ENCODE measurements at places on chromosomes 11 and 22.

DNA sequence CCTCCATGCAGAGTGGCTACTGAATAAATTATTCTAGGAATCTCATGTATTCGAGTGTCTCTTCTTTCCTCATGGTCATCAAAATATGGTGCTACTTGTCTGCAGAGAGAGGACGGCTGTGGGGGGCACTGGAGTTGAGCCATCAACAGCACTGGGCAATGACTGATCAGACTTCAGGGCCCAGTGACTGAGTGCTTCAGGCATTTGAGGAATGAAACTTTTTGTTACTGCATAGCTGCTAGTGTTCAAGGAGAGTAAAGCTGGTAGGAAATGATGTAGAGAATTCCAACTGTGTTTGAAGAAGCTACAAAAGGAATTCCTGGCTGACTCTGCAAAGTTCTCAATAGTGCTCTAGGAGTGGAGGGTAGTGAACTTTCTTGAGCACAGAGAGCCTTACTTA, 277.7 kb downstream of the CADM1 start:
- peak; percentile 11 for DNase-seq

GRCh38 chr11:92349486-92350156, 125.0 kb downstream of the FAT3 start:
- DNase-seq, result no peak

- peak; percentile 99 for DNase-seq
Measured at GRCh38 chr11:46389450-46390330, 1.9 kb downstream of the CHRM4 start.

DNA sequence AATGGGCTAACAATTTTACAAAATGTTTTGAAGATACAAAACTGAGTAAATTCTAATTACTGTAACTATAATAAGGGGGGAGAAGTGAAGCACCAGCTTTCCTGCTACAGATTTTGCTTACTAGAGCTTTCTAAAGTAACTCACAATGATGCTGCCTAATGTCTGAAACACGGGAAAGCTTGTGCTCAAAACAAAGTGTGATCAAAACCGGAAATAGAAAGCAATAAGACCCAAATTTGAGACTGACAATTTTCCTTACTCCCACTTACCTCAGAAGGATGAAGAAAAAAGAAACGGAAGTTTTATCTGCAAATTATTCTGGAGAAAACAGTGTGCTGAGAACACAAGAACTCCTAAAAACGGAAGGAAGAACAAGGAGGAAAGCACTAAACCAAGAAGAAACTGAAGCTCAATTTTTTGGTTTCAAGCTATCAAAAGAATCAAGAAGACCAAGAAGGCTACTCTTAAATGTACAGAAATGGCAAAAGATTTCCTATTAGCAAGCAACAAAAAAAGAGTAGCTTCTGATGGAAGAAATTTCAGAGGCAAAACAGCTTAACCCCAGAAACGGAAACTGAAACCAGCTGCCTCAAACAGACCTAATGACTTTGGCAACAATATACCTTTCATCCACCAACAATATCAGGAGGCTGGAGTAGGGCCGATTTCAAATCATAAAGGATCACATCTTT, 33.4 kb downstream of the AMBRA1 start:
- no peak for DNase-seq

- no peak for DNase-seq
Measured at GRCh38 chr11:74670171-74670570, 61.1 kb downstream of the CHRDL2 start.

- DNase-seq, result no peak
Measured at GRCh38 chr11:78400116-78400515, 17.5 kb downstream of the GAB2 start.

GRCh38 chr11:58940028-58940427, 740 bp downstream of the GLYATL1 start:
- DNase-seq, result no peak

DNA sequence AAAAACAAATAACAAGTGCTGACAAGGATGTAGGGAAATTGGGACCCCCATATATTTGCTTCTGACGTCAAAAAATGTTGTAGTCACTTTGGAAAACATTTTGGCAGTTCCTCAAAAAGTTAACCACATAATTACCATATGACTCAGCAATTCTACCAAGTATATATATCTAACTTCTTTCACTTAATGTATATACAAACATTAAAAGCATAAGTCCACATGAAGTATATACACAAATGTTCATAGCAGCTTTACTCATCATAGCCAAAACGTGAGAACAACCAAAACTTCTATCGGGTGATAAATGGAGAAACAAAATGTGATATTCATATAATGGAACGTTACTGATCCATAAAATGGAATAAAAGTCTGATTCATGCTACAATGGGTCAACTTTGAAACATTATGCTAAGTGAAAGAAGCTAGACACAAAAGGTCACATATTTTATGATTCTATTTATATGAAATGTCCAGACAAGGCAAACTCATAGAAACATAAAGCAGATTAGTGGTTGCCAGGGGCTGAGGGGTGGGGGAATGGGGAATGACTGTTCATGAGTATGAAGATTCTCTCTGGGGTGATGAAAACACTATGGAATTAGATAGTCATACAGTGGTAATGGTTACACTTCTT, 48.7 kb upstream of the TEAD1 start:
- no peak for DNase-seq

DNA sequence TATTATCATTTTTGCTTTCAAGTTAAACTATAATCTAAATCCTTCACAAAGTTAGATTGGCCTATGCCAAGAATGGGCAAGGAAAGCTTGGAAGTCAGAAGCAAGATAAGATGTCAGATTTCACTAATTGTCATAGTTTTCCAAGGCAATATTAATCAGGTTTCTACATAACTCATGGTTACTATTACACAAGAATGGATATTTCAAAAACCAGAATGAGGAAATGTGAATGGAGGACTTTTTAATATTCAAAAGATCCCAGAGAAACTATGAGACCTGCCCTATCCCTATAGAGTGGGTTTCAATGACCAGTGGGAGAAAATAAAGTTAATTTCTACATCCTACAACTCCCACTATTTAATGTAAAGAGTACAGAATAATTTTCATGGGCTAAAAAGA, 203.2 kb downstream of the CASP12 start:
- DNase-seq, result no peak

- DNase-seq, result no peak
Measured at GRCh38 chr22:32919629-32920028, 118.1 kb downstream of the TIMP3 start.

GRCh38 chr11:2553886-2554285, 109.1 kb downstream of the KCNQ1 start:
- DNase-seq, result no peak

DNA sequence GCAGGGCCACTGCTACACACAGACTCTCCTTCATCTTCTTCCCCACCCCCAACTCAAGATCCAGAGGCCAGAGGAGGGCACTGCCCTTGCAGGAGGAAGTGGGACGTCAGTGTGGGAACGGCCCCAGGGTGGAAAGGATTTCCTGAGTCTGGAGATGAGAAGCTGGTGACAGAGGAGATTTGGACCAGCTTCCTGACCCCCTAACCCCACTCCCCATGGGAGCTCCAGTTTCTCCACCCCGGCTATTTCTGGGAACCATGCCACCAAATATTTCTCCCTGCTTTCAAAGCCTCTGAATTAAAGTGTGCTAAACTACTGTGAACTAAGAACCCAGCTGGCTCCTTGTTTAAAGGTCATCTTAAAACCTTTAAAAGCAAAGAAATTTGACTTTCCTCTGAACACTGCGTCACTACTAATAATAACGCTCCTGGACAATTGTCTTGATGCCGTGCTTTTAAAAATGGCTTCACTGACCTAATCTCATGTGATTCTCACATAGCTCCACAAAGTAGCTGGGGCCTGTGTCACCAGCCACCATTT, 46.6 kb downstream of the CWC15 start:
- DNase-seq, result peak; percentile 51

- DNase-seq, result peak; percentile 81
Measured at GRCh38 chr22:20155330-20156041, 4.6 kb upstream of the CCDC188 start.

DNA sequence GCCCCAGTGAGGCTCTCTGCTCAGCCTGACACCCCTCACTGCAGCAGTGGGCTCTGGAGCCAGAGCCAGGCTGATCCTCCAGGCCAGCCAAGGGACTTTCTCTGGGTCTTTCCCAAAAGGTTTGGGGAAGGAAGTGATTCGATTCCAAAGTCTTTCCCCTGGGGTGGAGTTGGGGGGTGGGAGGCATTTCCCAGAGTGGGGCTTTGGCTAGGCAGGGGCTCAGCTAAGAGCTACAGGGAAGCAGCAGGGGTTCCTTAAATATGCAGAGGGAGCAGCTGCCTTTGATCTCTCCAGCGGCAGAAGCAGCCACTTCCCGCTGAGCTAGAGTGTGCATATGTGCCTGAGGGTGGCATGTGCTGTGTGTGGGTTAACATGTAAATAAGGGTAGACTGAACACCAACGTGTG, 192.9 kb downstream of the INSC start:
- DNase-seq, result no peak

GRCh38 chr11:114068327-114068726, 8.8 kb downstream of the ZBTB16 start:
- no peak for DNase-seq

- DNase-seq, result no peak
Measured at GRCh38 chr11:118663902-118664301, 15.5 kb downstream of the TREH start.

DNA sequence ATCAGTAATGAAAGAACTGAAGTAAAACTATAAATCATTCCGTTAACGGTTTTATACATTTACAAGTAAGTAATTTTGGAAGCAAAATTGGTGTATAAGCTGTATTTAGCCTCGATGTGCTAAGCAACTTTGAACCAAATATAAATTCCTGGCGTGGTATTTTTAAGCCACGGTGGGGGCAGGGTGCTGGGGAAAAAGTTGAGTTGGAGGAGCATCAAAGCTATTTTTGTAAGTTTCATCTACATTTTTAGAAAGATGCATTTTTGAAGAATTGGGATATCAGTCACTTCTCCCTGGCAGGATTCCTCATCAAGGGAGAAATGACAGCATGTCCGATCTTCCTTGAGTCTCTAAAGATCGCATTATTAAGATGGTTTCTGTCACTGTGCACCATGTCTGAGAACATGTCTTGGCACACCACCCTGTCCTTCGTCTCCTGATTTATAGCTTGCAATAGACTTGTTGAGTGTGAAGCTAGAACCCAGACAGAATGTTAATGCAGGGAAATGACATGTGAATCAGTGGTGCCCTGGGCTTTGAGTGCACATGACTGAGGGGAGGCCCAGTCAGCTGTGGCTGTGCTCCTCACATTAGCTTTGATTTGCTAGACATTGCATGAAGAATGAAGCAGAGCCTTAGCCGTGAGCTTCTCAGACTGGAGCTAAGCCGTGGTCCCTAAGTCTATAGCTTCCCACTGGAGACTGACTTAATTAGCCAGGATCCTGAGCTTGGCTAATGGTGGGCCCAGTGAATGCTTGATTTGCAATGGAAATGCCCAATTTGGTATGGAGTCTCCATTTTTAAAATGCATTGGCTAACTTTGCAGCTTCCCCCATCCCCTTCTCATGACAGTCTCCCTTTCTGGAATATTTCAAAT, 127.0 kb downstream of the COMMD9 start:
- DNase-seq, result no peak

GRCh38 chr11:12212821-12213185, 102.4 kb downstream of the MICAL2 start:
- no peak for DNase-seq

- no peak for DNase-seq
Measured at GRCh38 chr11:132535830-132536229, 996.5 kb downstream of the OPCML start.

- no peak for DNase-seq
Measured at GRCh38 chr11:103465555-103466140, 356.4 kb downstream of the DYNC2H1 start.

GRCh38 chr11:15194671-15195415, 80.1 kb downstream of the INSC start:
- DNase-seq, result no peak

- no peak for DNase-seq
Measured at GRCh38 chr11:85391141-85391540, 236.0 kb downstream of the DLG2 start.

- no peak for DNase-seq
Measured at GRCh38 chr22:32684148-32684821, 117.2 kb upstream of the TIMP3 start.

DNA sequence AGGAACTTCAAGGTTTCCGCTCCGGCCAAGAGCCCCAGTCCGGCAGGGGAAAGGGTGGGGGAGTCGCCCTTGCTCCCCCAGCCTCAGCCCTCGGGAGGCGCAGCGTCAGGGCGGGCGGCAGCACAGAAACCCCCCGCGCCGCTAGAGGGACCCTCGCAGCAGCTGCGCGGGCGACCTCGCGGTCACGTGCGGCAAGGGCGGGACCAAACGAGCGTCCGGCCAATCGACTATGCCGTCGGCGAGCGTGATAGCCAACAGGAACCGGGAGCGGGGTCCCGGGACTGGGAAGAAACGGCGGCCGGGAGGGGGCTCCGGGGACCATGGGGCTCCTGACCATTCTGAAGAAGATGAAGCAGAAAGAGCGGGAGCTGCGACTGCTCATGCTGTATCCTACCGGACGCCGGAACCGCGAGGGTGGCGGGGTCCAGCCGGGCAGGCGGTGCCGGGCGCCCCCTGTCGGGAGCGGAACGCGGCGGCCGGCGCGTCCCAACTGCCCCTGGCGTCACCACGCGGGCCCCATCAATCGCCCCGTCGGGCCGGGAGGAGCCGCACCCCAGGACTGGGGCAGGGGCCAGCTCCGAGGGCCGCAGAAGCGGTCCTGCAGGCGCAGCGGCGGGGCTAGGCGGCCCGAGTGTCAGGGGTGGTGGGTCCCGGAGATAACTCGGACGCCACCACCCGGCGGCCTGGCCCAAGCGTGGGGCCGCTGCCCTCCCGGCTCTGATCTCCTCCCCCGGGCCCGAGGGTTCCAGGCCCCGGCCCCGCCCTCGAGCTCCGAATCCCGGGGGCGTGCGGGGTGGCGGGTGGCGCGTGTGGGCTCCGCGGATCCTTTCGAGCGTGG, at the start of gene ARL2:
TSS of gene ARL2 (plus strand) at position 273 of the 838 bp plus-strand sequence. CDS start at position 321, 48 bp downstream.
- DNase-seq, result peak; percentile 83

GRCh38 chr22:50000587-50001387, 11.8 kb downstream of the IL17REL start:
- DNase-seq, result no peak

DNA sequence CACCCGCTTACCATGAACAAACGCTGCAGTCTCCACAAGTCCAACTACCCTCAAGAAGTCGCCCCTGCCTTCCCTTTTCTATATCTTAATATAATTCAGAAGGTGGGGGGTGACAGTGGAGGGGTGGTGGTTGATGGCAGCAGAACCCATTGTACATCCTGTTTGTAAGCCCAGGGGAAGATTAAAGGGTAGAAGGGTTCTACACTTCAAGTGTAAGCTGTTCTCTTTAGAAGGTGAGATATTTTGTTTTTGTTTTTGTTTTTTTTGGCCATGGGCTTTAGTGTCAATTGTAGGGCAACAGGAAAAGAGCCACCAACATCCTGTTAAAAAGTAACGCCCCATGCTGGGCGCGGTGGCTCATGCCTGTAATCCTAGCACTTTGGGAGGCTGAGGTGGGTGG, 34.9 kb upstream of the RRAS2 start:
- DNase-seq, result no peak

DNA sequence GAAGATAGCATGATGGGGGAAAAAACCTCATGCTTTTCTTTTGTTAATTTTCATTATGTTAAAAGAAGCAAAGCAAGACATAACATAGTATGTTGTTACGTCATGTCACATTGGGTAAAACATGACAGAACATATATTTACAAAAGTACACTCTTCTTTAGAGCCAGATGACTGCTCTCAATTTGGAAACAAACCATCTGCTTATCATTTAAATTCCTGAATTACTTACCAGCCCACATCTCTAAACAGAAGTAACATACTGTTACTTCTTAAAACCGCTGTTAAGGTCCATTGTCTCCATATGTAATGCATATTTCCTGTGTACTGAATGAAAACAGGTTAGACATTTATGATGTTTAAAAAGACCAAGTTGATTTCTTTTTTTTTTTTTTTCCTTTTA, 100.0 kb downstream of the TMEM135 start:
- no peak for DNase-seq

- no peak for DNase-seq
Measured at GRCh38 chr11:45942381-45942780, 19.9 kb downstream of the LARGE2 start.
